Naive thymus-derived CD8-positive, alpha-beta T cell (primary cell): ENCODE measurements at places on chromosomes 6 and 20. TPM values are rescaled to one million over a fixed set of nuclear protein-coding genes. Genes with fewer than 3 reads are reported as not detected.

GRCh38 chr6:85452441-85452881 is 2.6 kb downstream of the NT5E start:
- DNase-seq: no peak

DNA sequence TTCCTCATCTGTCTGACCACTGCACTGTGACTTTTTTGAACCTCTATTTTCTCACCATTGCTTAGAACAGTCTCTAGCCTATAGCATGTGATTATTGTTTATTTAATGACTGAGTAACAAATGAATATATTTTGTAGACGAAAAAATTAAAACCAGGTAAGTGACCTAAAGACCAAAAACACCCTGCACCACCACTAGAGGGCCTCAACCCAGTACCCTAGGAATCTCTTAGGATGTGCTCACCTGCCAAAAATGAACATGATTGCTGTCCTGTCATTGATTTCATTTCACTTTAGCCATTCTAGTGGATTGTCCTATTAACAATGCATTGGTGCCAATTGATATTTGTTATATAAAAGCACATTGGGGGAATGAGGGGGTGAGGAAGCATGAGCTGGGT is 199.1 kb downstream of the COL9A1 start:
- no peak for DNase-seq

DNA sequence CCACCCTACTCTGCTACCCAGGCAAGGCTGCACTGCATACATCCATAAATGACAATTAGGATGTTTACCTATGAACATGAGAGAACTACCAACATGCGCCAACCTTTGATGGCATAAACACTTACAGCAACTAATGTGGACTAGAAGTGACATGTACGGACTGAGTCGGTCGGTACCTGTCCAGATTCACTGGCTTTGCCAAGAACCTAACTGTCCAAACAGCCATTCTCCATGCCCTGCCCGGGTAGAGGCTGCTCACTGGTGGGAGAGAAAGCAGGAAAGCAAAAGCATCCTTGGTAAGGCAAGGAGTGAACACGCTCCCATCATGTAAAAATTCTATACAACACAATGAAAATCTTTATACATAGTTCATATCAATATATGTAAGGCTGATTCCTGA is 30.0 kb downstream of the SYNDIG1 start:
- no peak for DNase-seq

GRCh38 chr6:107383705-107384104 is 75.7 kb downstream of the PDSS2 start:
- no peak for DNase-seq

DNA sequence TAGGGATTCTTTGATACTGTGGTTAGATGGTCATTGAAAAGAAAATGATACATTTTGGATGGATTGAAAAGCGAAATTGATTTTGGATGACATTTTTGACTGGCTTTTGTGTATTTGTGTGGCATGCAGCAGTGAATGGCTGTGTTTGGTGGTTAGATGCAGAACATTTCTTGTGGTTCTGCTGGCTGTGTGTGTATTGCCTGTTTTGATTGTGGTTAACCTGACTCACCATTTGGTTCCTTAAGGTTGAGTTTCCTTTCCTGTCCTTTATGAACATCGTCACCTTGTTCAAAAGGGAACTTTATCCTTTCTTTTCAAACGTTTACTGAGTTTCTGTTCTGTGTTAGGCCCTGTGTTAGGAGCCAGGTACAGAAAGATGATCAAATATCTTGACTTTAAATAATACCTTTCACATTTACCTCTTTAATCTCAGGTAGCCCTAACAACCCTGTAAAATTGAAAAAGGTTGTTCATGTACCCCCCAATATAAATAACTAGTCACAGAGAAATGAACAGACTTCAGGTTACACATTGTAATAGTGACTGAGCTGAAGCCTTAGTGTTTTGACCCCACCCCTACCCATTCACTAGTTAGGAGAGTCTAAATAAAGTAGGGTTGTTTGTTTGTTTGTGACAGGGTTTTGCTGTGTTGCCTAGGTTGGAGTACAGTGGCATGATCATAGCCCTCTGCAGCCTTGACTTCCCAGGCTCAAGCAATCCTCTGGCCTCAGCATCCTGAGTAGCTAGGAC is 23.8 kb downstream of the ANKS1A start:
- peak; percentile 9 for DNase-seq

DNA sequence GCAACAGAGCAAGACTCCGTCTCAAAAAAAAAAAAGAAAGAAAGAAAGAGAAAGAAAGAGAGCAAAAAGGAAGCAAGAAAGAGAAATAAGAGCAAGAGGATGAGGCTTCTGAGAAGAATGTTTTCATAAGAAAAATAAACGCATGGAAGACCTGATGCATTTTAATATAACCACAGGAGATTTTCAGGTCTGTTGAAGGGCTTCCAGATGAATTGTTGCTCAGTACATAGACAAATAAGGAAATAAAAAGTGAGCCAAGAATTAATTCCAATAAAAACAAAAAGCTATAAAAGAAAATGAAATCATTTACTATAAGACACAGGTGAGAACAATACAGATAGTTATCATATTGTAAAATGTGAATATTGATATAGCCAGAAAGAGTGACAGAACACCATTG is 43.5 kb downstream of the PERP start:
- no peak for DNase-seq

PHACTR3 gene
- not detected for polyA plus RNA-seq

CCN6 gene
- 0.09 TPM for polyA plus RNA-seq
